Sciatic nerve (tissue), 2 donors: ENCODE measurements at places on chromosomes 12 and 14. TPM values are rescaled to one million over a fixed set of nuclear protein-coding genes. Genes with fewer than 3 reads are reported as not detected.

SPX gene
- total RNA-seq = 1.3 TPM

HOXC12 gene
- 0.22 TPM for total RNA-seq

CCDC197 gene
- not detected for total RNA-seq

TSPAN19 gene
- 0.58 TPM for total RNA-seq

ITGB7 gene
- 33.4 TPM for total RNA-seq

ANKRD33 gene
- 0.76 TPM for total RNA-seq

SETD1B gene
- total RNA-seq = 26.3 TPM

NKX2-8 gene
- not detected for total RNA-seq

PPP2R5C gene
- 144 TPM for total RNA-seq

ENDOU gene
- total RNA-seq = 0.40 TPM

CLEC4A gene
- total RNA-seq = 4.6 TPM

KRT83 gene
- not detected for total RNA-seq

SBNO1 gene
- total RNA-seq = 32.3 TPM

TRAF3 gene
- total RNA-seq = 18.8 TPM

ETFBKMT gene
- total RNA-seq = 5.8 TPM

GNG2 gene
- 180 TPM for total RNA-seq

TBC1D30 gene
- 6.2 TPM for total RNA-seq

ANGEL1 gene
- 35.7 TPM for total RNA-seq

TUBA1A gene
- 346 TPM for total RNA-seq

CCDC177 gene
- not detected for total RNA-seq

BEGAIN gene
- 12.3 TPM for total RNA-seq

KCNC2 gene
- total RNA-seq = not detected

HECTD4 gene
- total RNA-seq = 81.3 TPM

PLA2G1B gene
- total RNA-seq = not detected
